ENCODE measurements at places on chromosomes 16 and 17.

- DNase-seq = no peak
Observed at GRCh38 chr17:76987486-76988093, 119.4 kb downstream of the MGAT5B start.

DNA sequence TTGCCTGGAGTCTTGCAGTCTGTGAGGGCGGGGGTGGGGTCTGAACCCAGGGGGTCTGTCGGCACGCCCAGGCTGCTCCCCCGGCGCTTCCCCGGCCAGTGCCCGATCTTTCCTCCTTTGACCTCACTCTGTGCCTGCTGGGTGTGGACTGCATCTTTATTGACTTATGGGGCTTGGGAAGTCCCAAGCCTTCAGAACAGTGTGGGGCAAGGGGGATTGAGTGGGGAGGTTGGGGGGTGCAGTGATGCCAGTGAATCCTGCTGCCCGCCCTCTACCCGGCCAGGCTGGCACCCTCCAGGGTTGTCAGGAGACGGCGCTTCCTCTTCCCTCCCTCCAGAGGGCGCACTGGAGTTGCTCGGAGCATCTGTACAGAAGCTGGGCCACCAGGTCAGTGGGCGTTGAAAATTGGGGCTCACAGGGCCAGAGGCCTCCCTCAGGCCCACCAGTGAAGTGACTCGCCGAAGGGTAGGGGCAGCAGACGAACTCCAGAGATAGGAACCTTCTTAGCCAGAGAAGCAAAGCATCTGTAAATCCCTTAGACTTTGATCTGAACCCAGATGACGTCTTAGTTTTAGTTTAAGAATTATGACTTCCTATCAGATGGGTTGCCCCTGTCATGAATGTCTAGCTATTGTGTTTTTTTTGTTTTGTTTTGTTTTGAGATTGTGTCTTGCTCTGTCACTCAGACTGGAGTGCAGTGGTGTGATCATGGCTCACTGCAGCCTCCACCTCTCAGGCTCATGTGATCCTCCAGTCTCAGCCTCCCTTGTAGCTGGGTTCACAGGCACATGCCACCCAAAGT lies 184.8 kb upstream of the CIBAR2 start:
- DNase-seq = no peak

DNA sequence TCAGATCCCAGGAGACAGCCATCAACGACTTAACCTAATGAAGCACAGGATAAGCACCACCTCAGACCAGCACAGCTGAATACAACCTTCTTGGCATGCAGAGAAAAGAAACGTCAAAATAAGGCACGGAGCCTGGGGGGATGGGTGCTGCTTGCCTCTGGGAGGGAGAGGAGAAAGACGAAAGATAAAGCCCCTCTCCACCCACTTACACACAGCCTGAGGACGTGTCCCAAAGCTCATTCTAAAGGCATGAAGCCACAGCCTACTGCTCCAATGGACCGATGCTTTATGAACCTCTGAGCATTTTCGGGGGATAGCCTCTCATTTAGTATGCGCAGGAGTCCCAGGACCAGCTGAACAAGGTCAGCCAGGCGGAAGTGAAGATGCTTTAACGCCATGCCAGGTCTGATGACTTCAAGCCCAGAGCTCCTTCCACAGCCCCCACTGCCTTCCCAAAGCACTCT lies 31.1 kb downstream of the ST3GAL2 start:
- no peak for DNase-seq

DNA sequence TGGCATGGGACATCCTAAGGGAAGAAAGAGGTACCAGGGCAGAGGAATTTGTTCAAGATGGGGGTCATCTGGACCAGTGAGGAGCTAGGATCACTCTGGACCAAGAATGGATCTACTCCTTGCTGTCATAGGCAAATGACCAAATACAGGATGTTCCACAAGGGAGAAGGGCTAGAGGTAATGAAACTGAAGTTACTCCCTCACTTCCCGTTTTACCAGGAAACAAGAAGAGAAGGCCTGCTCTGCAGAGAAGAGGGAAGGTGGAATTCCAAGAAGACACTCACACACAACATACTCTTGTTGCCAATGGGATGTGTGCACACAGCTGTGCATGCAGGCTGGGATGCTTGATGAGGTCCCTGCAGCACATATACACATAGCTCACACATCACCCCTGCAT lies 38.6 kb downstream of the NEUROD2 start:
- DNase-seq = no peak

GRCh38 chr16:23509782-23510163 lies 521 bp downstream of the GGA2 start:
- DNase-seq = no peak

DNA sequence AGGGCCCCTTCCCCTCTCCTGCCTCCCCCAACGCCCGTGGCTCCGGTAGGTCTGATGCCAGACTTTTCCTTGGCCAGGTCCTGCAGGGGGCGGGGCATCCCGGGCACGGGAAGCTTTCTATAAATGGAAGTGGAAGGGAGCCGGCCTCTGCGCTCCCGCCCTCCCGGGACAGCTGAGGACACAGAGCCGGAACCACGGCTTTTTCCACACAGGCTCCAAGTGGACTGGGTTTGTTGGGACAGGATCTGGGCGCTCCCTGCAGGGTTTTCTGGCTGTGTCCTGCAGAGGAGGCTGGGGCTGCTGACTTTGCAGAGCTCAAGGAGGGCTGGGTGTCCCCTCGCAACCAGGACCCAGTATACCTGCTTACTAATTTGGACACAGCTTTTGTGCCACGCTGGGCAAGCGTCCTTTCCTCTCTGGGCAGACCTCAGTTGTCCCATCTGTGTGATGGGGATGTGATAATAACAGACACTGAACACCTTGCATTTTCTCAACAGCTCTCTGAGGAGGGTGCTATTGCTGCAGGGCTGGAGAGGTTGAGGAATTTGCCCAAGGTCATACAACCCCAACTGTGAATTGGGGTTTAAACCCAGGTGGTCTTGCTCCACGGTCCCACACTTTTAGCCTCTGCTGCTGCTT lies 1.8 kb downstream of the TNS4 start:
- no peak for DNase-seq

DNA sequence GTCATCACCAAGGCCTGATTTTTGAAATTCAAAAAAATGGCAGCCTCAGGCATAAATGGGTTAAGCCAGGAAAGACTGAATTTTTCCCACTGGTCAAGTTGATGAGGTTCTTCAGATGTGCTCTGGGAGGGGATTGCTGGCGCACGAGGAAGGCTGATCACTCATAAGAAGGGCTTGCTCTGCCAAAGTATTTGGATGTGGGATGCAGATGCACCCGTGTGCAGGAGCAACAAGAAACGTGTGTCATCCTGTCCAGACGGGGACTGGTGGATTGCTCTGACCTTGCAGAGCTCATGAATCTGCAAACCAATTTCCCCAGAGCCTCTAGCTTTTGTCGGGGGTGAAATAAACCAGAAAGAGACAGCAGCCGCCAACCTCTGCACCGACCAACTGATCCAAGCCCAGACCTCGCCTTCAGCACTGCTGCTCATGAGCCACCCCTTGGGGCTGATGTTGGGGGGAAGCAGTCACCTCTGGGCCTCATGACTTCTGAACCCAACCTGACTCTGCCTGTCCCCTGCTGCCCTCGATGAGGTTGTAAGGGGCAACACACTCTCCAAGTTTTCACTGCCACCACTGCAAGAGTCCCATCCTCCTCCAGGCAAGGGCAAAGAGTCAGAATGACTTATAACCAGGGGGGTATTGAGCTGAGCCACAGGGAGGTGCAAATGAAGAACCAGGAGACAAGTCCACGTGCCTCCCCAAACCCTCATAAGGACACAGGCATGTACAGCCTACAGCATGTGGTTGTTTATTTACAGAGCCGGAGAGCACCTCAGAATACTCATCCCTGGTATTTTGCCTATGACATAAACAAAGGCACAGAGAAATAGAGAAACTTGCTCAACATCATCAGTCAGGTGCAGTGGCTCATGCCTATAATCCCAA lies 452.0 kb downstream of the SOX9 start:
- no peak for DNase-seq

Measured in AG09309 (cell line).